ENCODE measurements at places on chromosomes 6 and 20.
A peak's percentile ranks its signal among the peaks of the same experiment; 100 is the strongest.

- no peak for DNase-seq
Observed at GRCh38 chr6:1385129-1386037, 4.0 kb upstream of the FOXF2 start.

GRCh38 chr20:33130568-33131061 lies 37.3 kb upstream of the BPIFA2 start:
- no peak for DNase-seq

DNA sequence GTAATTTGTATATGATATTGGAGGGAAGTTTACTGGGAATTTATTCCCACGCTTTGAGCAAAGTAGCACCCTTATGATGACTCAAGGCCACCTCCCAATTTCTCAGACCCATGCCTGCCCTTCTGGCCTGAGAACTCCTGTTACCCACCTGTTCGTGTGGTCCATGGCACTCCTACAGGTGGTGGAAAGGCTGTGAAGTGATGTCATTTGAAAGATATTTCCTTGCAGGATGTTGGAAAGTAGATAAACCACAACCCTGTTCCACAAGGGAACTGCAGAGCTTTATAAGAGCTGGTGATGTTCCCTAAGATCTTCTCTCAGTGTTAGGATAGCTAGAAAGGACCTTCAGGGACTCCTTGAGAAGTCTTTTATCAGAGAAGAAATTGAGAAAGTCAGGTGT lies 70.5 kb downstream of the ADGRG6 start:
- no peak for DNase-seq

- DNase-seq: no peak
Observed at GRCh38 chr6:123053602-123054225, 57.7 kb downstream of the CLVS2 start.

- DNase-seq: no peak
Observed at GRCh38 chr6:68754681-68755213, 119.7 kb downstream of the ADGRB3 start.

- no peak for DNase-seq
Observed at GRCh38 chr6:32945108-32945760, 4.4 kb upstream of the HLA-DMB start.

GRCh38 chr6:31737315-31737990 lies 1.1 kb upstream of the CLIC1 start:
- DNase-seq: peak; percentile 62

GRCh38 chr20:38109591-38110524 lies 55.2 kb downstream of the TGM2 start:
- DNase-seq: no peak

GRCh38 chr20:10329387-10330005 lies 104.5 kb downstream of the MKKS start:
- no peak for DNase-seq

- DNase-seq: no peak
Observed at GRCh38 chr6:152598901-152599537, 38.1 kb downstream of the SYNE1 start.

- no peak for DNase-seq
Observed at GRCh38 chr6:27582928-27583725, 110.2 kb upstream of the ZNF184 start.

DNA sequence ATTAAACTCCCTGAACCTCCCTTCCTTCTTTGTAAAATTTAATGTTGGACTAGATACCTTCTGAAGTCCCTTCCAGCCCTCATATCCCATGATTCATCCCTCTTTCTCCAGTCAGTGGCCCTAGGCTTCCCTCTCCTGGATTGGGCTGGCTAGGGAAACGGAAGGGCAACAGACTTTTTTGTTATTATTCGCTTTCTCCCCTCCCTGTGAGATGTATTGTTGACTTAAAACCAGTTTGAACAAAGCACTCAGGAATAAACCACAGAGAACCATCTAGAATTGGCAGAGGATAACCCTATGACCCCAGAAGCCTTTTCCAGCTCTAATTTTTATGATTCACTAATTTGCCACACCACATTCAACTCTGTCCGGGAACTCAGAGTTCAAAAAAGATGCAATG lies 239.7 kb upstream of the SUPT3H start:
- no peak for DNase-seq

DNA sequence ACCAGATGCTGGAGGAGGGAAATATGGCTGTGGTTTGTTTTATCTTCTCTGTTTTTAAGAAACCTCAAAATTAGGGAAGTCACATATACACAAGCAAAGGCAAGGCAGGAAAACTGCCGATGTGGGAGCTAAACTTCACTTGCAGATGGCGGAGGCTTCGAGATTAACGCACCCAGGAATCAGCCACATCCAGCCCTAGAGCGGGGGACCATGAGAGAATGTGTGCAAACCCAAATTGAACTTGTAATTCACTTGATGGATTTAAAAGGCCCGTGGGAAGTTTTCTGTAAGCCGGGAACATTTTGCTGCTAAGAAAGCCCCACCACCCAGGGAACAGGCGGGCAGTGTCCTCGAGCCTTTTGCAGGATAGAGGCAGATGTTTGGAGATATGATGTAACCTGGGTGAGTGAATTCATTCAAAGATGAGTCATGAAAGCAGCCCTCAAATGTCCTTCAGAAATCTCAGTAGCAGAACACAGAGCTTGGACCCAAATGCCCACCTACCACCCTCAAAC lies 39.9 kb downstream of the PREX1 start:
- no peak for DNase-seq

GRCh38 chr6:3808759-3809514 lies 40.2 kb upstream of the FAM50B start:
- DNase-seq: no peak

- no peak for DNase-seq
Observed at GRCh38 chr20:49799698-49800097, 12.9 kb upstream of the SLC9A8 start.

- DNase-seq: no peak
Observed at GRCh38 chr6:160221918-160222317, 36.7 kb downstream of the SLC22A2 start.
